ENCODE measurements at places on chromosomes 13 and 19. TPM values are rescaled to one million over a fixed set of nuclear protein-coding genes. Genes with fewer than 3 reads are reported as not detected.

CBY2 gene
- polyA plus RNA-seq: not detected

GRCh38 chr13:32737111-32737571 is 150.9 kb downstream of the PDS5B start:
- peak overlapping the region; percentile 47 for H3K4me3 ChIP-seq
- H3K4me1 ChIP-seq: peaks cover 5% of the 10 kb centered on the region
- H3K27me3 ChIP-seq: no peaks in the 10 kb centered on the region
- H3K27ac ChIP-seq: peak overlapping the region; percentile 74

DNA sequence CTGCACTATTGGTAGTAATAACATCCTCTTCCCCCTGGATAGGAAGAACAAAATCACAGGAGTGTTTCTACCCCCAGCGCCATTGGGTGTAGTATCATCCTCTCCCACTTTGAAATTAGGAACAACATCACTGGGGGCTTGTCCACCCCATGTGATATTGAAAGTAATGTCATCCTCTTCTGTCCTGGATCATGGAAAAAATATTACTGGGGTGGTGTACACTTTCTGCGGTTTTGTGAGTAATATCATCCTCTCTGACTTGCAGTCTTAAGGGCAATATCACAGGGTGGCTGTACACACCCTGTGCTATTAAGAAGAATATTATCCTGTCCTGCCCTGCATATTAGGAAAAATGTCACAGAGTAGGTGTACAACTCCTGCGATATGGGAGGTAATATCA is 4.9 kb upstream of the RGCC start:
- H3K27ac ChIP-seq: no peak overlapping the region
- H3K4me3 ChIP-seq: no peak overlapping the region
- H3K36me3 ChIP-seq: no peaks in the 10 kb centered on the region
- no peaks in the 10 kb centered on the region for H3K27me3 ChIP-seq
- H3K4me1 ChIP-seq: peaks cover 7% of the 10 kb centered on the region

GRCh38 chr19:6604906-6605305 is 14.0 kb upstream of the CD70 start:
- H3K36me3 ChIP-seq: no peaks in the 10 kb centered on the region
- H3K4me3 ChIP-seq: no peak overlapping the region
- peaks cover 14% of the 10 kb centered on the region for H3K27me3 ChIP-seq
- no peaks in the 10 kb centered on the region for H3K4me1 ChIP-seq
- DNase-seq: no peak
- H3K27ac ChIP-seq: no peak overlapping the region

DNA sequence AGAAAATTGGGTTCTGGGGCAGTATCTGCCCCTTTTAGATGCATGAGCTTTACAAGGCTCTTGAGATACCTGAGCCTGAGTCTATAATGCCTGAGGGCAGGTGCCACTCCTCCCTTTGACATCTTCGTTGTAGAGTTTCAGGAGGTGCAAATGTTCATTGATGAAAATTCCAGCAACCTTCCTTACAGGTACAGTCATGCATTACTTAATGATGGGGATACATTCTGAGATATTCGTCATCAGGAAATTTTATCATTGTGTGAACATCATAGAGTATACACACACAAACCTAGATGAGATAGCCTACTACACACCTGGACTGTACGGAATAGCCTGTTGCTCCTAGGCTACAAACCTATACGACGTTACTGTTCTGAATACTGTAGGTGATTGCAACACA is 310.0 kb downstream of the SHISA2 start:
- no peak for DNase-seq
- H3K4me3 ChIP-seq: no peak overlapping the region
- no peaks in the 10 kb centered on the region for H3K36me3 ChIP-seq
- H3K27me3 ChIP-seq: no peaks in the 10 kb centered on the region
- H3K27ac ChIP-seq: no peak overlapping the region

LGALS4 gene
- polyA plus RNA-seq: 1.5 TPM

GRCh38 chr13:29887030-29887557 is 36.7 kb upstream of the UBL3 start:
- no peaks in the 10 kb centered on the region for H3K27me3 ChIP-seq
- H3K27ac ChIP-seq: no peak overlapping the region
- H3K4me1 ChIP-seq: no peaks in the 10 kb centered on the region
- DNase-seq: no peak
- H3K36me3 ChIP-seq: no peaks in the 10 kb centered on the region

All from adrenal gland (tissue), 19 donors.